ENCODE measurements at places on chromosomes 7 and 10.

DNA sequence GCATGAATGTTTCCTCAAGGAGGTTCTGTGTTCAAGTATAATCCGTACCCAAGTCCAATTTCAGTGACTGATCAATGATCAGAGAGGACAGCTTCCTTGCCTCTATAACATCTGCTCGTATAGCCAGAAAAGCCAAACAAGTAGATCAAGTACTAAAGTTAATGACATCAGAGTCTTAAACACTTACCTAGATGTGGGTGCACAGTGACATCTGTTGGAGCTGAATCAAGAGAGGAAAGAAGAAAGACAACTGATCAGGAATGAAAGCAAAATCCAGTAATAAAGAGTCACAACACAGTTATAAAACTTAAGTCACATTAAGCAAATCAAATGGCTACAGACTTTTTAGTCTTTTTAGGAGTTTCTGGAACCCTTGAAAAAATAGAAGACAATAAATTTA, 236.5 kb downstream of the RELN start:
- no peak for DNase-seq

GRCh38 chr7:55534916-55535590, 37.2 kb downstream of the VOPP1 start:
- no peak for DNase-seq

DNA sequence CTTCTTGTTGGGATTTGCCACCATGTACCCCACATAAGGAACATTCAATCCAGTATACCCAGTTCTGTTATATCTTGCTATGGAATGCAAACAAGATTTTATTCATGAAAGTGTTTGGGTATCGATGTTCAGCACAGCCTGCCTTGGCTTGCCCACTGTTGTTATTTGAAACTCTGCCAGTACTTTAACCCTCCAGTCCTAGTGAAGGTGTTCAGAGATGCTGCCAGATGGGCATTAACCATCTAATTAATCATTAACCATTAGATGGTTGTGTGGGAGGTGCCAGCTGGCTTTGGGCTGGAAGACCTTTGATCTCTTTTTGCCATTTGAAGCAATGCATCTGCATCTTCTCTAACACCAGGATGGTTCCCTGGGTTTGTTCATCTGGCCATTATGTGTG, 363.0 kb downstream of the SH2D4B start:
- no peak for DNase-seq

DNA sequence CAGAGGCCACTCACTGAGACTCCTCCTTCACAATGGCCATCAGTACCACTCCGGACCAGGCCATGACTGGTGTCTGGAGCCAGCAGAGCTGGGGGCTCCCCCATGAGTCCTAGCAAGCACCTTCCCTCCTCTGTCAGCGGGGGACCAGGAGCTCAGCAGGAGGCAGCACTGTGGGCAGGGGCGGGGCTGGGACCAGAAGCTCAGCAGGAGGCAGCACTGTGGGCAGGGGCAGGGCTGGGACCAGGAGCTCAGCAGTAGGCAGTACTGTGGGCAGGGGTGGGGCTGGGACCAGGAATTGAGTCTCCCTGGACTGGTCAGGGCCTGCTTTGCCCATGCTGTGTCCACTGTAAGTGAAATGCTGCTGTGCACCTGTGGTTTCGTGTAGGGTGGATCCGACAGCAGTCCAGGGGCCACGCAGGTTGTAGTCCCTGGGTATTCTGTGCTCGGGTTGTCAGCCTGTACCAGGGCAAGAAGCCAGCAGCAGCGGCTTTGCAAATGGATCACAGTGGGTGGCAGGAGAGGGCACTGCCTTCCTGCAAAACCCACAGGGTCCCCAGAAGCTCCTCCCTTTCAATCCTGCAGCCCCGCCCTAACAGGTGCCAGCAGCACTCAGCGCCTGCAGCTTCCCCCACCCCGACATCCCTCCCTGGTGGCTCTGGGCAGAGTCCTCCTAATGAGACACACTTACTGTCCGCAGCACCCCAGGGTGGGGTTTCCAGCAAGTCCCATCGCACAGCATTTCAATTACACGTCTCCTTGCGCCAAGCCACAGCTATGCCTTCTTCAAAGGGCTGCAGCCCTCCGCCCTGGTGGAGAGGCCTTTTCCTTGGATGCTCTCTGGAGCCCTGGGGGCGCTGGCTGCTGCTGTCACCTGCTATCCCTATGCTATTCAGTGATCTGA, 220.5 kb downstream of the TCERG1L start:
- no peak for DNase-seq

DNA sequence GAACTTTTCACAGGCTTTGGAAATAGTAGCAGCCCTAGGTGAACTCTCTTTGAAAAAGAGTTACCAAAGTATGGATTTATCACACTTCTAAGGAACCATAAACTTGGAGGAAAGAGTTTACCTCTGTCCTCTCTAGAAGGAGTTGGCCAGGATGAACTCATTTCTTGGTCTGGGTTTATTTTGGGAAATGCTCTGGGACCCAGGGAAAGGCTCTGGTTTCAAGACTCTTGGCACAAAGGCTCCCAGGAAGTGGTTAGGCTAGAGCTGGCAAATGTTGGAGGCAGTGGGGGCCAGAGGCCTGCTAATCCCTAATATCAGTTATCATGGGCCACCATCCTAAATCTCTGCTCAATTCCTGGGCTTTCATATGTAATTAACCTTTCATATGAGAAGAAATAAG, 36.3 kb upstream of the CDK6 start:
- DNase-seq: no peak

DNA sequence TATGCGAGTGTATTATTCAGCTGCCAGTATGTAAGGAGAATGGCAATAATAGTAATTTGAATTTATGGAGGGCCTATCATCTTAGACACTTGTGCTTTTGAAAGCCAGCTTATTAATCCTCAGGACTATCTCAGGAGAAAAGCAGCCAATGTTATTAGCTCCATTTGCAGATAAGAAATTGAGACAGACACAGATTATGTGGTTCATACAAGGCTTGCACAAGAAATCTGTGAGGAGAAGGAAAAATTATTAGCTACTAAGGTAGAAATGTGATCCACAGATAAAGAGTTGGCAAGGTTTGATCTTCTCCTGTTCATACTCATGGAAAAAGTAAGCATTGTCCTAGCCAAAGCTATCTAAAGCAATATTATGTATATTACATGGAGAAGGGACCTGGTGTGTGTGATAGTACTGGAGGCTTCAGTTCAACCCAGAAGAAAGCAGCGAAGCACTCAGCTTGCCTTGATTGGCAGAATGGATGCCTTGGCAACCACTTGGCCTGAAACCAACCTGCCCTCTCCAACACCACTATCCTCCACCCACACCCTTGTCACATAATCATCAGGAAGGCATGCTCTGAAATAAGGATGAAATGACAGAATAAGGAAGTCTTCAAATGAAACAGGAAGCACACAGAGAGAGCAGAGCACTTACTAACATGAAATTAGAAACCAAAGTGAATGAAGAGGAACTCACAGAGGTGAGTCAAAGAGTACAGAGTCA, 18.0 kb downstream of the MACC1 start:
- no peak for DNase-seq
